ENCODE measurements at places on chromosomes 11 and 22.

GRCh38 chr11:126112547-126112946 is 49.9 kb upstream of the CDON start:
- DNase-seq, result no peak

DNA sequence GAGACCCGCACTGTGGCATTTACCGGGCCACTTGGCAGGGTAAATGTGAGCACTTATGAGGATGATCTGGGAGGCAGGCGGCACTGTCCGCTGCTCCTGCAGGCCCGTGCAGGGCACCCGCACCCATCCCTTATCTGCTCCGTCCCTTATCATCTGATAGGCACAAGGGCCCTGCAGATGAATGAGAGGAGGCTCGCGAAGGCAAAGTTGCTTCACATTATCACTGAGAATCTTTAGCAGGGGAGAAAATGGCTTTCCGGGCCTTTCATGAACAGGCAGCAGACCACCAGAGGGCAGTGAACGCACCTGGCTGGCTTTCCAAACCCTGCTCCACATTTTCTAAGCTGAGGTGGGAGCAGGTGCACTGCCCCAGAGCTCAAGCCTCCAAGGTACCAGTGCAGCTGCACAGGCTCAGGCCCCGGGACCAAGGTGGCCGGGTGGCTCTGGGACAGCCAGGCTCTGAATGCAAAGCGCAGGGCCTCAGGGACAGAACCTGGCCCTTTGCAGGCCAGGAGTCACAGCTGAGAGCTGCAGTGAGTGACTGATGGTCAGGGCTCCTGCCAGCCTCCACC is 165.6 kb downstream of the SHANK2 start:
- DNase-seq, result no peak

DNA sequence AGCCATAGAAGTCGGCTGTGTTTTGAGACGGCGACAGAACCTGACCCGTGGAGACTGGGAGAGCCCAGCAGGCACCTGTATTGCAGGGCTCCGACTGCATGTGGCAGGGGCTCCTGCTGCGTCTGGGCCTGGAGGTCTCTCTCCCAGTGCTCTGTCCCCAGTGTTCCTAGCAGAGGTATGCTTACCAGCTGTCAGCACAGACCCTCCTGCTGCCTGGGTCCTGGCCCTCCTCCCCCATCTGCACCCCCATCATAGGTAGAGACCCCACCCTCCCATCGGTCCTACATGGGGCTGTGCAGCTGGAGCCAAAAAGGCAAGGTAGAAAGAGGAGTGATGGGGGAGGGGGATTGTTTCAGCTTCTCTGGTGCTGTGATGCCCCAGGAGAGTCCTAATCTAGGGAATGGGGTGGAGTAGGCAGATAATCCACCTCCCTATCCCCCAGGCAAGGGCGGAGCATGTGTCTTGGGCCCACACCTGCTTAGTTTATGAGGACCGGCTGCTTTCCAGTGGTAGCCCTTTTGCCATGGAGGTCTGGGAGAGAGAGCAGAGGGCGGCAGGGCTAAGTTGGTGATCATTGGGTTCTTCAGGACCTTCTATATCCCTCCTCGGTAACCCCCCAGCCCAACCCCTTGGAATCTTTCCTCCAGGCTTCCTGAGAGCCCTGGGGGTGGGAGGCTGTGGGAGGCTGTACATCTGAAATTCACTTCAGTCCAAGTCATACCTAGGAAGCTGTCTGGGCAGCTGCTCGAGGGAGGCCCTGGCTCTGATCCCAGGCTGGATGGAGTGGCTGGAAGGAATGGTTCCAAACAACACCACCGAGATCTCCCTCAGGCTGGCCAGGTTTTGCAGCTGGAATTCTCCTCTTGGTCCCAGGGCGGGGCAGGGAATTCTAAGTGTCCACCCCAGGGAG is 5.3 kb downstream of the SLC7A4 start:
- DNase-seq, result no peak

GRCh38 chr11:121309688-121310087 is 17.1 kb downstream of the SC5D start:
- DNase-seq, result no peak

GRCh38 chr22:37797874-37798500 is 9.7 kb upstream of the GCAT start:
- DNase-seq, result no peak

GRCh38 chr11:21602699-21603098 is 590.2 kb upstream of the ANO5 start:
- DNase-seq, result no peak

DNA sequence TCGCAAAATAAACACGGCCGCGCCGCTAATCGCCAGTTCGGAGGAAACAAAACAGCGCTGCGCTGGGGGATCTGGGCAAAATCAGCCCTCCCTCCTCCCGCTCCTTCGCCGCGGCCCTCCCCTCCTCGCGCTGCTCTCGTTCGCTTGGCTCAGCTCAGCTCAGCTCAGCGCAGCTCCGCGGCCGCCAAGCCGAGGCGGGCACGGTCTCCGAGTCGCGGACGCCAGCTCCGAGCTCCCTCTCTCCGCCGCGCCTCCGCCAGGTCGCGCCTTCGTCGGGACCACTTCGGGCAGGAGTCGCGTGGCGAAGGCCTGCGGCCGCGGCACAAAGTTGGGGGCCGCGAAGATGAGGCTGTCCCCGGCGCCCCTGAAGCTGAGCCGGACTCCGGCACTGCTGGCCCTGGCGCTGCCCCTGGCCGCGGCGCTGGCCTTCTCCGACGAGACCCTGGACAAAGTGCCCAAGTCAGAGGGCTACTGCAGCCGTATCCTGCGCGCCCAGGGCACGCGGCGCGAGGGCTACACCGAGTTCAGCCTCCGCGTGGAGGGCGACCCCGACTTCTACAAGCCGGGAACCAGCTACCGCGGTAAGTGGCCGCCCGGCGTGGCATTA is at the start of gene SPON1:
SPON1 (plus strand) TSS at position 162 of the 607 bp plus-strand sequence; CDS start at position 344, 182 bp downstream.
- peak; percentile 57 for DNase-seq

DNA sequence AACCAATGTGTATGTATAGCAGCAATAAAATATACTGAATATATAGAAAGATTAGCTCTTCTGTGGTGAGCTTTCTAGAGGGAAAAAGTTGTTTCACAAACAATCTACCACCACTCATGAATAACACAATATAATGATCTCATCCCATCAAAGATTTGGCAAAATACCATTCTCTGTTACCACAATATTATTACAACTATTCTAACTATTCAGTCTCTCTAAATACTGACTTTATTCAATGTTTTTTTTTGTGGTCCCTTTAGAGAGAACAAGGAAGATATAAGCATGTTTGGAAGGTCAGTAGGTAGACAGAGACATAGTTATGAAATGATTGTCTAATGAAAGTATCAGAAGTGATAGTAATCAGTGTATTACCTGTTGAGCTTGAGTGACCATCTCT is 7.8 kb downstream of the CCDC90B start:
- no peak for DNase-seq

DNA sequence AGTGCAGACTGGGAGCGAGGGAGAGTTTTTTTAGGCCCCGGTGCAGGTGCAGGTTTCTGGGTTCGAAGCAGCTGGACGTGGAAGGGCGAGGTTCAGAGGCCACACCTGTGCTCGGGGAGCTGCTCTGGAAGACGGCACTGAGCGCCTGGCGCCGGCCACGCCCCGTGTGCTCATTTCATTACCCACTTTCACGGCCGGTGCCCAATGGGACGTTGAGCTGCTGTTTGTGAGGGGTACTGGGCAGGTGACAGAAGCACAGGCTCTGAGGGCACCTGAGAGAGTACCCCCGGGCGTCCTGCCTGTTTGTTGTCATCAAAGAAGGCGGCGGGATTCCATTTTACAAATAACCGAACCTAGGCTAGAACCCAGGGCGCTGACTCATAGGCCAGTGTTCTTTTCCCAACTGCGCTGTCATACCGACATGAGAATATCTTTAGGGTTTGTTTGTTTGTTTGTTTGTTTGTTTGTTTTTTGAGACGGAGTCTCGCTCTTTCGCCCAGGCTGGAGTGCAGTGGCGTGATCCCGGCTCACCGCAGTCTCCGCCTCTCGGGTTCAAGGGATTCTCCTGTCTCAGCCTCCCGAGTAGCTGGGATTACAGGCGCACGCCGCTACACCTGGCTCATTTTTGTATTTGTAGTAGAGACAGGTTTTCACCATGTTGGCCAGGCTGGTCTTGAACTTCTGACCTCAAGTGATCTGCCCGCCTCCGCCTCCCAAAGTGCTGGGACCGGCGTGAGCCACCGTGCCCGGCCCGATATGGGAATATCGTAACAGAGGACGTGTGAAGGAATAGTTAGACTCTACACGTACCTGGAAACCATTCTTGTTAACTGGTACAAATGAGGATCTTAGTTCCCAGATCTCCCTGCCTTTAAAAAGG is 16.6 kb upstream of the SPTBN2 start:
- DNase-seq, result peak; percentile 66

- DNase-seq, result no peak
Observed at GRCh38 chr22:28241656-28242290, 322.7 kb upstream of the PITPNB start.

- no peak for DNase-seq
Observed at GRCh38 chr11:11988099-11988651, 20.3 kb downstream of the DKK3 start.

GRCh38 chr11:104333977-104334376 is 170.0 kb upstream of the PDGFD start:
- DNase-seq, result no peak

DNA sequence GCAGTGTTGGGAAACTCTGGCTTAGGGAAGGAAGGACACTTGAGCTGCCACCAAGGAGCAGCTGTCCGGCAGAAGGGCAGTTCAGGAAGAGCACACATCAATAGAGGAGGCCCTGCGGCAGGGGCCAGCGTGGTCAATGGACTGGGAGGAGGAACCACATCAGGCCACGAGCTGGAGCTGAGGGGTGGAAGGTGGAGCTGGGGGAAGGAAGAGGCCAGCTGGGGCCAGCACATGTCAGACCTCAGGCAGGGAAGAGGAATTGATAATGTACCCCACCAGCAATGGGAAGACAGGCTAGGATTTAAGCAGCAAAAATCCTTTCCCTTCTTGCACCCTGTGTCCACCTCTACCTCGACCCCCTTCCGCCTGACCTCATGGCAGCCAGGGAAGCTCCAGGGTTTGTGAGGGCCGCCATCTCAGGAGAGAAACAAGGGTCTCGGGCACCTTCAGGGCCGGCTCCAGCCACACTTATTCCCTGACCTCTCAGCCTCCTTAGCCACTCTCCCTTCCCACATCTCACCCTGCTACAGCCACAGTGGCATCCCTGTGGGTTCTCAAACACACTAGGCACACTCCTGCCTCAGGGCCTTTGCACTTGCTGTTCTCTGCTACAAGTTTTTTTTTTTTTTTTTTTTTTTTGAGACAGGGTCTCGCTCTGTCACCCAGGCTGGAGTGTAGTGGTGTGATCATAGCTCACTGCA is 157.8 kb upstream of the GRK3 start:
- no peak for DNase-seq

DNA sequence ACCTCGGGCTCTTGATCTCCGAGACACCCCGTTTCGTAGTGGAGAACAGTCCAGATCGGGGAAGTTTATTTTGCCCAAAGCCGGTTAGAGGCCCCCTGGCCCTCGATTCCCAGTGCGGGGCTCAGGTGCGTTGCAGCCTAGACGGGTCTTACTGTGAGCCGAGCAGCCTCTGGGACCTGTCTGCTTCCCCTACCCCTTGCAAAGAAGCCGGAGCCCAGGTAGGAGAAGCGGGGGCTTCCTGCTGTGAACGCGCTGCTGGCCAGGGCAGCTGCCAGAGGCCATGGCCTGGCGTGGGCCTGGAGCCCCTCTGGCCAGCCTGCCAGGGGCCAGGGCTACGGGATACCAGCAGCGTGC is 621 bp downstream of the TSPO start:
- DNase-seq, result no peak

- DNase-seq, result no peak
Observed at GRCh38 chr11:113528982-113529381, 53.8 kb upstream of the DRD2 start.

- DNase-seq, result no peak
Observed at GRCh38 chr11:6260207-6260726, 629 bp downstream of the CCKBR start.

- no peak for DNase-seq
Observed at GRCh38 chr11:78714539-78714938, 139.9 kb upstream of the NARS2 start.

GRCh38 chr11:131859538-131860210 is 489.3 kb downstream of the NTM start:
- no peak for DNase-seq

GRCh38 chr11:128618603-128619002 is 31.2 kb upstream of the ETS1 start:
- DNase-seq, result no peak

DNA sequence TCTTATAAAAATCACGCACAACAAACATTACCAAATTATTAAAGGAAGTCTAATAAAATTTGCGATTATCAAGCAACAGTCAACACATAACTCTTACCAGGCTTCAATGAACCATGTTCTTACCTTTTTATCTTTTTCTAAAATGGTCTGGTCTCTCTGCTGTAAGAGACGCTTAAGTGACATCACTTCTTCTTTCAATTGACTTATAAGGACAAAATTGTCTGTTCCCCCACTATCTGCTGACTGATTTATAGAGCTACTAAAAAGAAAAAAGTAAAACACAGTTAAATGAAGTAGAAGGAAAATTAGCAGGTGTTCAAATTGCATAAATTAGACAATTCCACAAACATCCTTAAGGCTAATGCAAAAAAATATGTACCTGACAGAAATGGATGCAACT is 10.9 kb downstream of the FAM76B start:
- DNase-seq, result no peak

- no peak for DNase-seq
Observed at GRCh38 chr22:22884888-22885840, 2.5 kb upstream of the IGLL5 start.

GRCh38 chr11:57421805-57422204 is 5.1 kb downstream of the SLC43A3 start:
- no peak for DNase-seq

GRCh38 chr11:36312611-36313472 is 16.8 kb downstream of the PRR5L start:
- DNase-seq, result no peak

- no peak for DNase-seq
Observed at GRCh38 chr11:48341466-48341865, 16.7 kb downstream of the OR4C3 start.

DNA sequence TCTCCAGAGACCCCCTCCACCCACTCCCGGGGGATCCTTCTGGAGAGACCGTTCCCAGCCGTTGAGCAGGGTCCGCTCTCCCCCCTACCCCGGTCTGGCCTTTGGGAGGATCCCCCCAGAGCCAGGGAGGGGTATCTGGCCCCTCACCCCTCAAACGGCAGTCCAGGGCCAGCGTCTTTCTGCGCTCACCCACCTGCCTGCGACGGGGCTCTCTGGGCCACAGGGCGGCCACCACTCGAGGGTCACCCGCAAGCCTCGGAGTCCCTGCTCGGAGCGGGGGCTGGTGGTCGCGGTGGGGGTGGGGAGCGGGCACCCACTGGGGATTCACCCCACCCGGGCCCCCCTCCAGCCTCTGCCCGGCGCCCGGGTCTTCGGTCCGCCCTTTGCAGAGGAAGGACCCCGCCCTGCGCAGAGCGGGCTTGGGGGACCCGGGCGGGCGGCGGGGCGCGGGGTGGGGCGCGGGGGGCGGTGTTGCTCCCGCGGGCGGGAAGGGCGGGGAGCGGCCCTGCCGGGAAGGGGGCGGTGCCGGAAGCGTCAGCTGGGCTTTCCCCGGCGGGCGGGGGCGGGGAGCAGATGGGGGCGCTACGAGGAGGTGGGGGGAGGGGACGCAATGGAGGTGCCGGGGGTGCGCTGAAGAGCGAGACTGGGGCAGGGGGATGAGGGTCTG is 16.6 kb downstream of the CRELD2 start:
- peak; percentile 93 for DNase-seq

All from CD4-positive, alpha-beta T cell treated with Interleukin-17A for 4 hours (primary cell).